Left ventricle myocardium superior (tissue), 1 donor: ENCODE measurements at places on chromosomes 16 and 17. TPM values are rescaled to one million over a fixed set of nuclear protein-coding genes. Genes with fewer than 3 reads are reported as not detected.

- no peak for DNase-seq
Observed at GRCh38 chr17:44952946-44953475, 5.4 kb upstream of the KIF18B start.

Gene GLP2R
- 0.35 TPM for total RNA-seq

DNA sequence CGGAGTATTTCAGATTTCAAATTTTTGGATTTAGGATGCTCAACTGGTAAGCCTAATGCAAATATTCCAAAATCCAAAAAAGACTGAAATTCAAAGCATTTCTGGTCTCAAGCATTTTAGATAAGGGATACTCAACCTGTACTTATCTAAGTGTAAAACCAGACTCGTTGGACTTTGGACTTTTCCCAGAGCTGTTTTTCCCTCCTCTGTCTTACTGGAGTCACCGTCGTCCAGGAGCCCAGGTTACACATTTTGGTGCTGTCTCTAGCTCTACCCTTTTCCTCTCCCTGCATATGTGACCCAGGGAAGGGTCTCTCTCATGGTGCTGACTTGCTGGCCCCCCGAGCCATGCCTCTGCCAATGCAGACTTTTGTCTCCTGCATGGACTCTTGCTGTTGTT lies 46.0 kb upstream of the MMP2 start:
- DNase-seq = no peak

Gene KAT2A
- 26.1 TPM for total RNA-seq
